Glutamatergic neuron (in vitro differentiated cells): ENCODE measurements at places on chromosomes 12 and 14.

GRCh38 chr14:75418850-75419768, 8.7 kb upstream of the JDP2 start:
- no peak for DNase-seq

DNA sequence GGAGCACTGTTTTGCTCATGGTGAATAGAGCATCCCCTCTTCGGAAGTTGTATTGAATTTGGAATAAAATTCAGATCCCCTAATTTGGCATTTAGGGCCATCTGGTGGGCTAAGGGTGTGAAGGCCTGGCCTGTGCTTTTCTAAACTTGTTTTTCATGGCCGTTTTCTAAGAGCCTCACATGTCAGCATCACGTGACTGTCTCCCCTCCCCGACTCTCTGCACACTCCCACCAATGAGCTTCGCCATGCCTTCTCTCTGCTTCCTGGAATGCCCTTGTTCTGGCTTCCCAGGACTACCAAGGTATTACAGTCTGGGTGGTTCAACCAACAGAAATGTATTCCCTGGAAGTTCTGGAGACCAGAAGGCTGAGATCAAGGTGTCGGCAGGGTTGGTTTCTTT, 85.3 kb downstream of the PRIMA1 start:
- DNase-seq, result no peak

DNA sequence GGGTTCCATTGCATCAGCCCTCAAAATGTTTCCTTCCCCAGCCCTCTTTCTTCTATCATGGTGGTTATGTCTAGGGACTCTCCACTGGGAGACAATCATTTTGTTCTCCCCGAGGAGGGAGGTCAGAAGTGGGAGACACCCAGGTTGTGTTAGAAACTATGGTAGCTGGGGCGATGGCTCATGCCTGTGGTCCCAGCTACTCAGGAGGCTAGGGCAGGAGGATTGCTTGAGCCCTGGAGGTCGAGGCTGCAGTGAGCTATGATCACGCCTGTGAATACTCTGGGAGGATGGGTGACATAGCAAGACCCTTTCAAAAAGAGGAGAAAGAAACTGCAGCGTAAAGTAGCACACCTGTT, 13.0 kb upstream of the LRRC23 start:
- DNase-seq, result no peak

GRCh38 chr12:76275511-76276093, 72.6 kb downstream of the BBS10 start:
- DNase-seq, result no peak

GRCh38 chr14:80465546-80466220, 254.4 kb upstream of the DIO2 start:
- no peak for DNase-seq

GRCh38 chr12:108641446-108642268, 8.0 kb upstream of the SELPLG start:
- no peak for DNase-seq

- DNase-seq, result no peak
Measured at GRCh38 chr14:58428118-58428683, 682 bp downstream of the KIAA0586 start.

DNA sequence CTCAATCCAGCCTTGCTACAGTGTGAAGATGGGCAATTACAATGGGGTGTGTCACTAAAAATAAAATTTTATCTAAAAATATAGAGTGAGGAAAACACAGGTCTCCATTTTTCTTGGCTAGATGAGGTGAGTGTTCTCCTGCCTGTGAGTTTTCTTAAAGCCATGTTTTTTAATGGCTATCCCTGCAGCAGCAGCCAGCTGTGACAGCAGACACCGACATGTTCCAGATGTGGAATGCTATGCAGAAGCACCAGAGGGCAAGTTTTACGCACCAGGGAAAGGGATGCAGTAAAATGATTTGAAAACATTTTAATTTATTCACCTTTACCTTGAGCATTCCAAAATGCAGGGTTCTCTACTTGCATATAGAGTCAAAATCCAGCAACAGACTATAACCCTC, 577.0 kb upstream of the STXBP6 start:
- no peak for DNase-seq

DNA sequence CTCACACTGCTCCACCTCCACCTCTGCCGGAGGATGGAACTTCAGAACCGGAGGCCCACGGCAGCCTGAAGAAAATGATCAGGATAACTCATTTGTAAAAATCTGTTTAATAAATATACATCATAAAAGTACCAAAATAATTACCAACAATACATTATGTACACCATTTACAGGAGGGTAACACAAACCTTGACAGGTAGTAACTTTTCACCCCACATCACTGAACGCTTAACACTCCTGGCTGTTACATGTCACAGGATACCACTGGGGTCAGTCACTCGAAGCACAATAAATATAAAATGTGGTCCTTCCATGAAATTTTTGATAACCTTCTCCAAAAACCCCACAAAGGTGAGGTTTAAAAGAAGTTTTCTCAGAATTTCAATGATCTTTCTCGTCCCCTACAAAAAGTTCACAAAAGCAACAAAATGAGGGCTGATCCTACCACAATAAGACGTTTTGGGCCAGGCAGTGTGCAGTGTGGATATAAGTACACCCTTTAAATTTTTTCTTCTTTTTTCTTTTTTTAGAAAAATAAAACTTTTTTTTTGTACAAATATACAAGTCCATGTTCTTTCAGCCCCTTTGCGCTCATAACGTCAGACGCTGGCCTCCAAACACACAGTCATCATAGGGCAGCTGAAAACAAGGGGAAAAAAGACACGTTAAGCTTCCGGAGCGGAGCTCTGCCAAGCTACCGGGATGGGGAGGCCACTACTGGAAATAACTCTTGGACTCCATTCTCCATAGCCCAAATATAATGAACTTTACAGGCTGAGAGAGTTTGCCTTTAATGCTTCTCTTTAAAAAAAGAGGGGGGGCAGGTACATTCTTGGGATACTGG, 2.9 kb downstream of the NFKBIA start:
- no peak for DNase-seq

- DNase-seq, result no peak
Measured at GRCh38 chr12:904010-904414, 45.5 kb downstream of the RAD52 start.

DNA sequence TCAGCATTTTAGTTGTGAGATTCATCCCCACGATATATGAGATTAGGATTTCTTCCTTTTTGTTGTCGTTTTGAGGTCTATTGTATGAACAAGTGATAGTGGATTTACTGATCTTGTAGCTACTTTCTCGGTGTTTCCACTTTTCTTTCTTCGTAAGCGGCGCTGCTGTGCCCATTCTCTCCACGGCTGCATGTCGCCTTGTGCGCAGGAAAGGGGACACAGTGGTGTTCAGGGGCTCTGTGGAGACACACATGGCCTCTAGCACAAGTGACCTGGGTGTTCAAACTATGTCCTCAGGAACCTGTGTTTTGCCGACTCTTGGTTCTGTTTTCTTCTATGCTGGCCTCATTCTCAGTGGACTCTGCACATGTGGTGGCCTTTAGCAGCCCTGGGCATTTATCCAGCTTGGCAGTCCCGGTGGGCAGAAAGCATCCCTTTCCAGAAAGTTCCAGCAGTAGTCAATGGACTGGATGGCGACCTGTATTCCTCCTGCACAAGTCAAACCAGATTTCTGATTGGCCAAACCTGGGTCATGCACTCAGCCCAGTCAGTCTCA, 18.7 kb downstream of the CKAP4 start:
- no peak for DNase-seq

- no peak for DNase-seq
Measured at GRCh38 chr14:43172899-43173548, 1334.1 kb downstream of the FSCB start.
